ENCODE measurements at places on chromosomes 4 and X. TPM values are rescaled to one million over a fixed set of nuclear protein-coding genes. Genes with fewer than 3 reads are reported as not detected.

Gene GRIA2
- 1.4 TPM for total RNA-seq

Gene MEPE
- not detected for total RNA-seq

Gene GUCY1B1
- 20.5 TPM for total RNA-seq

Gene CPZ
- 22.2 TPM for total RNA-seq

Gene NEIL3
- total RNA-seq, result 2.5 TPM

Gene BEX4
- 45.3 TPM for total RNA-seq

Gene MAGEB6B
- not detected for total RNA-seq

Gene MAGEA8
- total RNA-seq, result not detected

All from chondrocyte (in vitro differentiated cells).